ENCODE measurements at places on chromosomes 6 and 20. TPM values are rescaled to one million over a fixed set of nuclear protein-coding genes. Genes with fewer than 3 reads are reported as not detected.

GRCh38 chr20:11153819-11154218 is 480.0 kb upstream of the JAG1 start:
- no peak for DNase-seq

GRCh38 chr20:63863798-63864544 is 1.1 kb upstream of the TPD52L2 start:
- DNase-seq: peak; percentile 79

Gene LSM2
- polyA plus RNA-seq: 70.6 TPM

Gene EPB41L1
- 53.2 TPM for polyA plus RNA-seq

GRCh38 chr20:53302695-53303412 is 290.8 kb downstream of the ZNF217 start:
- no peak for DNase-seq

DNA sequence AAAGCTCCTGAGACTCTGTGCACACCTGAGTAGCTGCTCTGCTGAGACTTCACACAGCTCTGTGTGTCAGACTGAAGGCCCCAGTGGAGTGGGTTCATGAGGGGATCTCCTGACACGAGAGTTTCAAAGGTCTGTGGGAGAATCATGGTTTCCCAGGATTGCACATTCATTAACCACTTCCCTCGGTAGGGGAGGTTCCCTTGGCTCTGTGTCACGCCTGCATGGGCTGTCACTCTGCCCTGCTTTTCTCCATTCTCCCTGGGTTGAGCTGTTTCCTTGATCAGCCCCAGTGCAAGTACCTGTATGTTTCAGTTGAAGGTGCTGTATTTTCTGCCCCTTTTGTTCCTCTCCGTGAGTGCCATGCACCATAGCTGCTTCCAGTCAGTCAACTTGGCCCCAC is 236.9 kb downstream of the EPM2A start:
- DNase-seq: peak; percentile 49

Gene TUBB
- 197 TPM for polyA plus RNA-seq

Gene SLC12A5
- 2.5 TPM for polyA plus RNA-seq

Gene C6orf47
- 25.5 TPM for polyA plus RNA-seq

GRCh38 chr20:54093423-54094267 is 23.3 kb upstream of the BCAS1 start:
- DNase-seq: no peak

DNA sequence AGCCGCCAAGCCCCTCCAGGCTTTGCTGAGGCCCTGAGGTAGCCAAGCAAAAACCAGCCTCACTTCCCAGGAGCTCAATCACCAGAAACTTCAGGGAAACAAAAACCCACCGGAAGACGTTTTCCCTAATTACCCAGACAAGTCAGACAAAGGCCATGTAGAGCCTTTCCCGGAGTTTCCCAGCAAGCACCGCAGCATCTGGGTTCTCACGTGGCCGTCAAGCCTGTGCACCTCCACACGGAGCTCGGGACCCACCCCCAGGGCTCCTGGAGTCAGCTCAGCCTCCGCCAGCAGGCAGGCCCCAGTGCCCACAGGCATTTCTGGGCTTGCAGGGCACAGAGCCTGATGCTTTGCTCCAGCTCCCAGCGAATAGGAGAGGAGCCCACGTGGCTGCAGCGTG is 10.1 kb upstream of the MRGBP start:
- no peak for DNase-seq

Gene DLL1
- polyA plus RNA-seq: 4.5 TPM

Gene CST2
- polyA plus RNA-seq: not detected

- DNase-seq: no peak
These were observed 20.2 kb upstream of the C6orf141 start for GRCh38 chr6:49530141-49530776.

Gene TNF
- polyA plus RNA-seq: 0.69 TPM

- DNase-seq: no peak
These were observed 135.7 kb downstream of the KIF13A start for GRCh38 chr6:17851720-17852161.

GRCh38 chr6:117326396-117326795 is 61.0 kb downstream of the VGLL2 start:
- DNase-seq: no peak

Gene EMILIN3
- polyA plus RNA-seq: 0.32 TPM

Gene NRSN2
- 50.0 TPM for polyA plus RNA-seq

- DNase-seq: no peak
These were observed 132.9 kb upstream of the THBS2 start for GRCh38 chr6:169386411-169387057.

Gene HLA-DQA1
- polyA plus RNA-seq: 29.6 TPM

GRCh38 chr6:39310542-39310941 is 3.7 kb downstream of the KCNK17 start:
- no peak for DNase-seq

DNA sequence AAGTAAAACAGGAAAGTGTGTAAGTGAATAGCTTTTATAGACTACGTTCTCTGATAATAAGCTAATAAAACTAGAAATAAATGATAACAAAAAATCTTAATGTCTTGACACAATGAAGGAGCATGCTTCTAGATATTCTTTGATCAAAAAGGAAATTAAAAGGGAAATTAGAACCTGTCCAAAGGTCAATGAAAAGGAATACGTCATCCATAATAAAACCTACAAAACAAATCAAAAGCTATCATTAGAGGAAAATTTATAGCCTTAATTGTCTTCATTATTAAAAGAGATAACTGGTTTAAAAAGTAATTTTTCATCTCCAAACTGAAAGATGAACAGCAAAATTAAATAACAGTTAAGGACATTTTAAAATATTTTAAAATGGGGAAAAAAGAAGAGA is 196.3 kb upstream of the BTBD3 start:
- no peak for DNase-seq

- DNase-seq: no peak
These were observed 13.8 kb downstream of the RNASET2 start for GRCh38 chr6:166942393-166943168.

DNA sequence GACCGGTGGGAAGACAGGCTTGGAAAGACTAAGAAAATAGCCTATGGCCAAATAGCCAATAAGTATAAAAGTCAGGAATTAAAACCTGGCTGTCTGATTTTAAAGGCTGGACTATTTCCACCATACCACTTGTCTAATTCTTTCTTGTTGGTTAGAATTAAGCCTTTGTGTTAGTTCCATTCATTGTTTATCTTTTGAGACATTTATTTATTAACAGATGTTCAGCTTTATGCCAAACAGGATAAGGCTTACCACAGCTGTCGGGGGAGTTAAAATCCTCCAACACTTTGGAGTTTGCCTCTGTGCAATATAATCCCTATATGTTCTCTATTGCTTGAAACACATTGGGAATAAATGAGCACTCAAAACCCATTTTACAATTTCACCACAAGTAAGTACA is 208.3 kb downstream of the TMEM200A start:
- DNase-seq: no peak

GRCh38 chr6:132487762-132488161 is 25.2 kb downstream of the STX7 start:
- DNase-seq: no peak

DNA sequence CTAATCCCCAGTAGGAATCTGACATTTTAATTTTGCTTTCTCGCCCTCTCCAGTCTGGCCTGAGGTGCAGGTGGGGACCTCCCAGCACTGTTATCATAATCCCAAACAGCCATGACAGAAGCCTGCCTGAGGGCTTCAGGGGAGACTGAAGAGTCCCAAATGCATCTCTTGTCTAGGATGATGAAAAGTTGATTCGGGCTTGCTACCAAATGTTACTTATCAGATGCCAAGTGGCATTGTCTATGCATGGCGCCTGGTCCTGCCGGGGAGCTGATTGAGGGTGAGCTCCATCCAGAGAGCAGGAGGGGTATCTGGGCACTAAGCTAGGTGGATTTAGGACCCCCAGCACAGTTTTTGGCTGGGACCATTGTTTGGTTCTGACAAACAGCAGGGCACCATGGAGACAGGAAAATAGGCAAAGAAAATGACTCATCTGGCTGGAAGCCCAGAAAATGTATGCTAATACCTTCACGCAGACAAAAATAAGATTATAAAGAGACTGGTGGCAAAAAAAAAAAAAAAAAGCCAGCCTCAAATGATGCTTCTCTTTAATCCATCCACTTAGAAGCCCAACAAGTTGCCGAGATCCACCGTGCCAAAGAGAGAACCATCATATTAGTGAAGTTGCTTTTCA is 513.7 kb upstream of the SULF2 start:
- peak; percentile 44 for DNase-seq

Gene XKR7
- polyA plus RNA-seq: not detected

Gene COL21A1
- 1.6 TPM for polyA plus RNA-seq

Gene CUL7
- polyA plus RNA-seq: 10.1 TPM

GRCh38 chr6:10266061-10266460 is 148.8 kb downstream of the TFAP2A start:
- no peak for DNase-seq

DNA sequence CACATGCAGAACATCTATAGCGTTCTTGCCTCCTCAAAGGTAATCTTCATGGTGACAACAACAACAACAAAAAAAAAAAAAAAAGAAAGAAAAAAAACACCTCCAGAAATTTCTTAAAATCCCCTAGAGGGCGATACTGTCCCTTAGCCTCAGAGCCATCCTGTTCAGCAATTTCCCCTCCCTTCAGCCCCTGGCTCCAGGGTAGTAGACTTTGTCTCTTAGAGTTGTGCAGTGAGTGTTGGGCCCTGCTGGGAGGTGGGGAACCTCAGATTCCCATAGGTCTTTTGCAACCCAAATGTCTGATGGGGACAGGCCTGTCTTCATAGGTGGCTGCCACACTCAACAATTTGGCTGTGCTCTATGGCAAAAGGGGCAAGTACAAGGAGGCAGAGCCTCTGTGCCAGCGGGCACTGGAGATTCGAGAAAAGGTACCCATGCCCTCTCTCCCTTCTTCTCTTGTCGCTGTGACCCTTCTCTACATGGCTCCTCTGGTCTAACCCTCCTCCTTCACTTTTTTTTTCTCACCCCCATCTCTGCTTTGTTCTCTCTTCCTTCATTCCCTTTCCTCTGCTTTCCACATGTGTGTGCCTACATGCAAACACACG is 6.0 kb upstream of the PTK7 start:
- DNase-seq: peak; percentile 89

DNA sequence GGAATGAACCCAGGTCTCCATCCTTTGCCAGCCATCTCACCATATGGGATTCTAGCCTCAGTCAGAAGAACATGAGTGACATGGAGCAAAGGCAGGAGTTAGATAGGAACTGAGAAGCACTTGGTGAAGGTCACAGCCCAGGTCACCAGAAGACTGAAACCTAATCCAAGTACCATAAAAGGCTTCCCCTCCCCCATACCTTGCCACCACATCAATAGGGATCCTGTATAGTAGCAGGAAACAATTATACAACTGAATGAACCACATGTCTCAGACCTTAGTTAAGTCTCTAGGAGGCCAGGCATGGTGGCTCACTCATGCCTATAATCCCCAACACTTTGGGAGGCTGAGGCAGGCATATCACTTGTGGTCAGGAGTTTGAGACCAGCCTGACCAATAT is 49.6 kb downstream of the KIZ start:
- peak; percentile 16 for DNase-seq

DNA sequence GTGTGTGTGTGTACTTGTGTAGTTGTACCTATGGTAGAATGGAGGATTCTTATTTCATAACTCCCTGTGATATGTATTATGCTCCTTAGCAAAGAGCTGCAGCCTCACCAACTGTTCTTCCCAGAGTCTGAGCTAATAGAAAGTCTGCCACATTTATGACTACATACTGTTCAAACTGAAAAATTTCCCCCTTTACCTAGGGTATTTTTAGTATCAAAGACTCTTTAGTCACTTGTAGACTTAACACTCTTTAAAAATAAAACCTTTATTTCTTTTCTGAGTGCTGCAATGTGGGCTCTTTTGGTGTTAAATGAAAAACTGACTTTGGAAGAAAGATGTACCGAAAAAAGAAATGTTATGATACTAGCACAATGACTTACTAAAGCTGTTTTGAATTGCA is 39.6 kb upstream of the HS3ST5 start:
- no peak for DNase-seq

DNA sequence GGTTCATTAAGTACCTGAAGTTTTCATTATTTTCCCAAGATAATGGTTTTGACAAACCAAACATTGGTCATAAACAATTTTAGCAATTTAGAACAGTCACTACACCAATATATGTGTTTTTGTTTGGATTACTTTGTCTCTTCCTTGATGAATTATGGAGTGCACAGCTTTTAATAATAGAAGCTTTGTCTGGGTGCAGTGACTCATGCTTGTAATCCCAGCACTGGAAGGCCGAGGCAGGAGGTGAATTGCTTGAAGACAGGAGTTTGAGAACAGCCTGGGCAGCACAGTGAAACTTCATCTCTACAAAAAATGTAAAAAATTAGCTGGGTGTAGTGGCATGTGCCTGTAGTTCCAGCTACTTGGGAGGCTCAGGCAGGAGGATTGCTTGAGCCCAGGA is 89.4 kb upstream of the ANKEF1 start:
- DNase-seq: no peak

Gene MOCS3
- polyA plus RNA-seq: 1.9 TPM

- peak; percentile 34 for DNase-seq
These were observed 79.0 kb downstream of the NRSN1 start for GRCh38 chr6:24205020-24205492.

- no peak for DNase-seq
These were observed 4.7 kb downstream of the CITED2 start for GRCh38 chr6:139369568-139370282.

DNA sequence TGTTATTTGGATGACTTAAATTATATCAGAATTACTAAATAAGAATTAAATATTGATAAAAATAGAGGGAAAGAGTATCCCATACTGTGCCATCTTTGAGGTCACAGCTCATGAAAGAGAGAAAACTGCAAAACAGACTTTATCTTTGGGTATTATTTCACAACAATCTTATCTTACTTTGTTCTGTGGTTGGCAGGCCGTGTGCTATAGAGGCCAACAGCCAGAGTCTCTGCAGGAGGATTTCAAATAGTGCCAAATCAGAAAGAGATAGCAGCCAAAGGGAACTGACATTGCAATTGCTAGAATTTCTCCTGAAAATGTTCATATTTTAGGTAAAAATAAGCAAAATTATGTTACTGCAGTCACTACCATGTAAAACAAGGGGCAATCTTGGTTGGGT is 354.2 kb downstream of the GRIK2 start:
- no peak for DNase-seq

DNA sequence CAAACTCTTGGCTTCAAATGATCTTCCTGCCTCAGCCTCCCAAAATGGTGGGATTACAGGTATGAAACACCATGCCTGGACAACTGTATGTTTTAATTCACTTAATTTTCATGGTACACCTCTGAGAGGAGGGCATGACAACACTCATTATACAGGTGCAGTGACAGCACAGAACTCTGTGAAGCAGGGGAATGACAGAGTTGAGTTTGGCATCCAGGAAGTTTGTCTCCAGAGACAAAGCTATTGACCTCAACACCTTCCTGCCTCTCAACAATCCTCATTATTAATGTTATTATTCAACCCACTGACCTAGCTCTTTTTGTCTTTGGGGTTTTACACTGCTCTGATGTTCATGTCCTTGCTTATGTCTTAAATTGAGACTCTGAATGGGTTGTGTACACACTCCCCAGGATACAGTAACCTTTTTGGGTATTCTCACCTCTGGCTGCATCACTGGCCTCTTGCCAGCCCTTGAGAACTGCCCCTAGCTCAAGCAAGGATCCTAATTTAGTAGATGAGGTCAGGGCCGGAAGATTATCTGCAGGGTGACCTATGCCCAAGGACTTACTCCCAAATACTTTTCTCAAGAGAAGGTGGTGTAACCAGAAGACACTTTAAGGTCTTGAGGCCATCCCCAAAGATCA is 13.0 kb upstream of the IER3 start:
- DNase-seq: no peak

Gene TRAPPC3L
- not detected for polyA plus RNA-seq

Gene FAM217A
- 0.56 TPM for polyA plus RNA-seq
